Type B pancreatic cell (in vitro differentiated cells): ENCODE measurements at places on chromosomes 16 and 17.

- H3K36me3 ChIP-seq = no peaks in the 10 kb centered on the region
- H3K4me1 ChIP-seq = peaks cover 11% of the 10 kb centered on the region
- DNase-seq = no peak
- no peak overlapping the region for H3K4me3 ChIP-seq
Measured at GRCh38 chr16:12240036-12240435, 263.5 kb downstream of the SNX29 start.

DNA sequence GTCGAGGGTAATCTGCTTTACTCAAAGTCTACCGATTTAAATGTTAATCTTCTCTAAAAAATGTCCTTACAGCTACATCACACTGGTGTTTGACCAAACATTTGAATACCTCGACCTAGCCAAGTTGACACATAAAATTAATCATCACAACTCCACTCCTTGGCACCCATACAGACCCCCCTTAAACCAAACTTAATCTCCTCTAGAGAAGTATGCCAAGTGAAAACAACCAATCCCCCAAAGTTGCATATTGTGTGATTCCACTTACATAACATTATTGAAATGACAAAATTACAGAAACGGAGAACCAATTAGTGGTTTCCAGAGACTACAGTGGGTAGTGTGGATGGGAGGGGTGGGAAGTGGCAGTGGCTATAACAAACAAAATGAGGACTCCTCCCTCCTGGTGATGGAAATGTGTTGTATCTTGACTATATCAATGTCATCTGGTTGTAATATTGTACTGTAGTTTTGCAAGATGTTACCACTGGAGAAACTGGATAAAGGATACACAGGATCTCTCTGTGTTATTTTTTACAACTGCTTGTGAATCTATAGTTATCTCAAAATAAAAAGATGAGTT is 39.4 kb downstream of the CAPNS2 start:
- H3K4me1 ChIP-seq = no peaks in the 10 kb centered on the region
- DNase-seq = no peak
- no peak overlapping the region for H3K27ac ChIP-seq
- no peaks in the 10 kb centered on the region for H3K36me3 ChIP-seq
- H3K4me3 ChIP-seq = no peak overlapping the region
- peaks cover 3% of the 10 kb centered on the region for H3K27me3 ChIP-seq

DNA sequence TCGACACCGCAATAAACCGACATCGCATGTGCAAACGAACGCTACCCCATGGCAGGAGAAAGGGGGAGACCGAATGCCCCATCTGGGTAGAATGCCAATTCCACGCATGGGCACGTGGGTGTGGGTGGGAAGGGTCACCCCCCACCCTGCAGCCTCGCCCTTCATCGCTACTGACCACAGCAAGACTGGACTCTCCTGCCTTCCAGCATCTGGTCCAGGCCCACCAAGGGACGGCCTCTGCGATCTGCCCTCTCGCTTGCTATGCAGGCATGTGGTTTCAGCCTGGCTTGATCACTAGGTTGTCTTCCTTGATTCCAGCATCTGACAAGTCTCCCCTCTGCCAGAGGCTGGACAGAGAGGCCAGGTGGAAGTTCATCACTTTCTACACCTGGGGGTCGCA is 159.3 kb downstream of the C16orf78 start:
- H3K36me3 ChIP-seq = peaks cover 3% of the 10 kb centered on the region
- no peak overlapping the region for H3K27ac ChIP-seq
- no peak overlapping the region for H3K4me3 ChIP-seq
- H3K27me3 ChIP-seq = peaks cover 42% of the 10 kb centered on the region
- H3K4me1 ChIP-seq = peaks cover 69% of the 10 kb centered on the region

DNA sequence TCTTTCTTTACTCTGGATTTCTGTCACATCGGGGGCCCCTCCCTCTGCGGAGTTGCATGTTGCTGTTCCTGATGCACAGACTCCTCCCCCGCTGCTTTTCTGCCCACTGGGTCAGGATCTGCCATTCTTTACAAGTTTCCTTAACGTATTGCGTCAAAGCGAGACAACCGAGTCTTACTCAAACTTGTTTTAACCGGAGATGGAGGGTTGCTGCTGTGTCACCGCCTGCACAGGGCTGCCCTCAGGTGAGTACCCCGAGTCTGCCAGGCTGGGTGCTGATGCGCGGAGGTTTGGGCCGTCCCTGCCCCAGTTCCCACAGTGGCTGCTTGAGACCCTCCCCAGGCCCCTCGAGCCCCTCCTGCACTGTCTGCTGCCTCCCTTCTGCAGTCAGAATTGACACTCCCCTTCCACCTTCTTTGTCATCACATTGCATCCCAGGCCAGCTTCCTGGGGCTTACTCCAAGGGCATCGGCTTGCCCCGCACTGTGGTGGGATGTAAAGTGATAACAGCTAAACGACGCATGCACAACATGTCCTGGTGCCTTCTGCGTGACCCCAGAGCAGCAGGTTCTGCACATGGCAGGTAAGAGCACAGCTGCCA is 19.3 kb downstream of the CARHSP1 start:
- peaks cover 5% of the 10 kb centered on the region for H3K4me1 ChIP-seq
- H3K27ac ChIP-seq = peak overlapping the region; percentile 5
- peaks cover 16% of the 10 kb centered on the region for H3K36me3 ChIP-seq
- no peaks in the 10 kb centered on the region for H3K27me3 ChIP-seq

- no peak for DNase-seq
- peaks cover 33% of the 10 kb centered on the region for H3K27me3 ChIP-seq
- H3K36me3 ChIP-seq = no peaks in the 10 kb centered on the region
- no peak overlapping the region for H3K4me3 ChIP-seq
- H3K4me1 ChIP-seq = no peaks in the 10 kb centered on the region
Measured at GRCh38 chr16:7976563-7976962, 613.7 kb downstream of the TMEM114 start.
